Left cardiac atrium (tissue), 4 donors: ENCODE measurements at places on chromosomes 16 and 17.

- DNase-seq, result peak; percentile 87
These were observed 143.3 kb downstream of the PARN start for GRCh38 chr16:14486520-14487303.

GRCh38 chr16:83727018-83727417 is 80.8 kb upstream of the HSBP1 start:
- DNase-seq, result no peak

GRCh38 chr17:72597354-72598087 is 476.7 kb downstream of the SOX9 start:
- DNase-seq, result no peak

DNA sequence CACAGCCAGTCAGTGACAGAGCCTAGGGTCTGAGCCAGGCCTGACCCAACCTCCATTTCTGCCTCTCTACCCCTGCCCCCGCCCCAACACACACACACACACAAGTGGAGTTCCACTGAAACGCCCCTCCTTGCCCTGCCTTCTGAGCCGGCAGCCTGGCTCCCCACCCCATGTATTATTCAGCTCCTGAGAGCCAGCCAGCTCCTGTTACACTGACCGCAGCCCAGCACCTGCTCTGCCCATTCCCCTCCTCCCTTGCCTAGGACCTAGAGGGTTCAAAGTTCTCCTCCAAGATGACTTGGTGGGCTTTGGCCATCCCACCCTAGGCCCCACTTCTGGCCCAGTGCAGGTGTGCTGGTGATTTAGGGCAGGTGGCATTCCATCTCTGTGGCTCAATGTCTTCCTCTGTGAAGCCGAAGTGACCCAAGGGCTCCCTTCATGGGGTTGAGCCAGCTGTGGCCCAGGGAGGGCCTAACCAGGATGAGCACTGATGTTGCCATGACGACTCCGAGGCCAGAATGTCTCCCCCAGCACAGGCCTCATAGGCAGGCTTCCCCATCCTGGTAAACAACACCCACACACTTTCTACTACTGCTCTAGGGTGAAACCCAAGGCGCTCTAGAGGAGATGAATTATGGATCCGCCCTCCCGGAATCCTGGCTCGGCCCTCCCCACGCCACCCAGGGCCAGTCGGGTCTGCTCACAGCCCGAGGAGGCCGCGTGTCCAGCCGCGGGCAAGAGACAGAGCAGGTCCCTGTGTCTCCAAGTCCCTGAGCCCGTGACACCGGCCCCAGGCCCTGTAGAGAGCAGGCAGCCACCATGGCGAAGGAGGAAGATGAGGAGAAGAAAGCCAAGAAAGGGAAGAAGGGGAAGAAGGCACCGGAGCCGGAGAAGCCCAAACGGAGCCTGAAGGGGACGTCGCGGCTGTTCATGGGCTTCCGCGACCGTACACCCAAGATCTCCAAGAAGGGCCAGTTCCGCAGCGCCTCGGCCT is 9.7 kb downstream of the MYO15A start:
- no peak for DNase-seq
